ENCODE measurements at places on chromosomes 2 and 18. TPM values are rescaled to one million over a fixed set of nuclear protein-coding genes. Genes with fewer than 3 reads are reported as not detected.
A peak's percentile ranks its signal among the peaks of the same experiment; 100 is the strongest.

DNA sequence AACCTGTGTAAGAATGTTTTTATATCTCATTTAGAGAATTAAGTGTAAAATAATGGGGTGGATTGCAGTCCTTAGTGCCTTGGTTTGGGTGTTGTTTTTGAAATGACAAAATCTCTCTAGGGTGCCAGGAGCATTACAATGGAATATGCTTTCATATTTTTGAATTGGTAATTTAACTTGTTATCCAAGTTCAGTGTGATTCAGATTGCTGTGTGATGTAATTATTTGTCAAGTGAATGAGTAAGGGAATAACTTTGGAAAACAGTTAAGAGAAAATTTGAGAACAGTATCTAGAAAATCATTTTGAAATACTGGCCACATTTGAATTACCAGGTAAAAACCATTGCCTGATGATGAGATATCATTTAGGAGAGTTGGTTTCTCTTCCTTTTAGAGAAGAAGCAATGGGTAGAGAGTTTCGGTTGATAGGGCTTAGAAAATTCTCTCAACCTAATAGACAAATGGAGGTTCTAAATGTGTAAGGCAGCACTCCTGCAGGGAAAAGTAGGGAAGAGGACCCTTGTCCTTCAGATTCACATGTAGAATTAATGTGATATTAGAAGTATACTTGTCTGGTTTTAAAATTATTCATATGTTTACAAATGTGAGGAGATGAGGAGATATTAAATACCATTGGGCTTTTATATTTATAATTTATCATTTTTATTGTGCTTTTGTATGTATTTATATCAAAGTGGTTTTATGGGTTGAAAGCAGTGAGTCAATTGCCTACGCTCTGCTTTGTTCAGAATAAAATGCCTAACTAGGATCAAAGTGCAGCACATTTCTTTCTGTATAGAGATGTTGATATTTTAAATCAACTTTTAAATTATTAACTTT, 124.8 kb downstream of the PHLPP1 start:
- DNase-seq, result no peak

DNA sequence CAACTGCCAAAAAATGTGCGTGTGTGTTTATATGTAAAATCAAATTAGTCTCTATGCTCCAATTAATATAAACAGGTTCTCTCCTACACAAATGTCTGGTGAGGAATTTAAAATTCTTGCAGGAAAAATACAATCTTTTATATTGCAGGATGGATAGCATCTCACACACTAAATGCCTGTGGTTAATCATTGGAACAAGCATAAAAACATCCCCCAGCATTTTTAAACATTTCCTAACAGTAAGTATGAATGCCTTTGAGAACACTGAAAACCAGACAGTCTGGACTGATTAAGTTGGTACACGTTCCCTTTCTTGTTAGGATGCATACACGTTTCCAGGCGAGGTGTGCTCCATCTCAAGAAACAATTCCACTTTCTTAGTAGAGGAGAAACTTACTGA, 29.9 kb upstream of the PDE1A start:
- DNase-seq, result no peak

GRCh38 chr18:79404567-79404910, 8.8 kb downstream of the NFATC1 start:
- peak; percentile 76 for DNase-seq

GRCh38 chr2:19671916-19672315, 229.9 kb downstream of the TTC32 start:
- no peak for DNase-seq

DNA sequence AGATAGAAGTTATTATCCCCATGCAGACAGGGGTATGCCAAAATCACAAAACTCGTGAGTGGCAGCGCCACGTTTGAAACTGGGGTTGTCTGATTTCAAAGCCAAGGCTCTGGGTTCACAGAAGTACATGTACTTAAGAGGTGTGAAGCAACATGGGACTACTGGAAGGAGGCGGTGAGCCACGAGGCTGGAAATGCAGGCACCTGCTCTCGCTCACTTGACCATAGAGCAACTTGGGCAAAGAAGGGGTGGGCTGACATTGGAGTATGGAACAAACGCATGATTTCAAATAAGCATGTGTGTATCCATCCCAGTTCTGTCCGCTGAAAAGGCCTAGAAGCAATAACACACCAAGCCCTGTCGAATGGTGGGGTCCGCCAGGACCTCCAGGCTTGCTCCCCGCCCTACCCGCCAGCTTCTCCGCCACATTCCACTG, 593 bp upstream of the ACTR2 start:
- DNase-seq, result peak; percentile 31

GRCh38 chr2:3022841-3023372, 354.7 kb downstream of the EIPR1 start:
- no peak for DNase-seq

GRCh38 chr18:66640431-66640830, 36.5 kb upstream of the CDH19 start:
- DNase-seq, result no peak

DNA sequence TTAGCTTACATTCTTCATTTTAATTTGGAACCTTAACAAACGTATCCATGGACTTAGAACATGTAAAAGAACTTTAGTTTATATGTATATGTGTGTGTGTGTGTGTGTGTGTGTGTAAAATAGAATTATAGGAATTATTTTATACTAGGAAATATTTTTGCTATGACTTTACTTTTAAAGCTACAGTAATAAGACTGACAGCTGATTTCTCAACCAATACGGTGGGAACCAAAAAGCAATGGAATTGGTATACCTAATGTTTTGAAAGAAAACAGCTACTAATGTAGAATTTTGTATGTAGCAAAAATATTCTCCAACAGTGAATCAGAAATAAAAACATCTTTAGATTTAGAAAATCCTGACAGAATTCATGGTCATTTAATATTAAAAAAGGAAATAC, 146.5 kb upstream of the ARL4C start:
- DNase-seq, result no peak

DNA sequence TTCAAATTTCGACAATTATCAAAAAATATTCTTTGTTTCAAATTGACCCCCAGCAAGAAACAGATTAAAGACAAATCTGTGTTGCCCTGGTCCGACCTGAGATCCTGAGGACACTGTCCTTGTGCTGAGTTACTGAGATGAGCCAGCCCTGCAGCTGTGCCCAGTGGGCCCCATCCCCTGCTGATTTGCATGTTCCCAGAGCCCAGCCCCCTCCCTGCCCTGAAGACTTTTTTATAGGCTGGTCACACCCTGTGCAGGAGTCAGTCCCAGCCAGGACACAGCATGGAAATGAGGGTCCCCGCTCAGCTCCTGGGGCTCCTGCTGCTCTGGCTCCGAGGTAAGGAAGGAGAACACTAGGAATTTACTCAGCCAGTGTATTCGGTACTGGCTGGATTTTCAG, 31.4 kb upstream of the ZNG1B start:
- DNase-seq, result no peak

GRCh38 chr2:230627806-230628724, 84.6 kb upstream of the CAB39 start:
- no peak for DNase-seq

GRCh38 chr2:182804128-182804527, 62.3 kb downstream of the FRZB start:
- DNase-seq, result no peak

DNA sequence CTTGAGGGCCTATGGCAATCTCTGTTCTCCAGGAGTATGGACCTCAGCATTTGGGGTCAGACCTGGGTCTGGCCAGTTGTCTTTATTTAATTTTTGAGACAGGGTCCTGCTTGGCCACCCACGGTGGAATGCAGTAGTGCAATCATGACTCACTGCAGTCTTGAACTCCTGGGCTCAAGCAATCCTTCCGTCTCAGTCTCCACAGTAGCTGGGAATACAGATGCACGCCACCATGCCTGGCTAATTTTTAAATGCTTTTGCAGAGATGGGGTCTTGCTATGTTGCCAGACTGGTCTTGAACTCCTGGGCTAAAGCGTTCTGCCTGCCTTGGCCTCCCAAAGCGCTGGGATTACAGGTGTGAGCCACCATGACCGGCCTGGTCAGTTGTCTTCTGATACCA, 46.4 kb upstream of the INHBB start:
- DNase-seq, result no peak

- peak; percentile 62 for DNase-seq
These were observed 199.9 kb downstream of the TGIF1 start for GRCh38 chr18:3649633-3650426.

The ETAA1 gene
- total RNA-seq, result 3.6 TPM

The SPEG gene
- total RNA-seq, result 324 TPM

The KRTCAP3 gene
- total RNA-seq, result 2.2 TPM

The PLEKHB2 gene
- total RNA-seq, result 67.6 TPM

The SLC14A1 gene
- 1.5 TPM for total RNA-seq

The CRACDL gene
- total RNA-seq, result 2.3 TPM
